ENCODE measurements at places on chromosomes 2 and 18.

DNA sequence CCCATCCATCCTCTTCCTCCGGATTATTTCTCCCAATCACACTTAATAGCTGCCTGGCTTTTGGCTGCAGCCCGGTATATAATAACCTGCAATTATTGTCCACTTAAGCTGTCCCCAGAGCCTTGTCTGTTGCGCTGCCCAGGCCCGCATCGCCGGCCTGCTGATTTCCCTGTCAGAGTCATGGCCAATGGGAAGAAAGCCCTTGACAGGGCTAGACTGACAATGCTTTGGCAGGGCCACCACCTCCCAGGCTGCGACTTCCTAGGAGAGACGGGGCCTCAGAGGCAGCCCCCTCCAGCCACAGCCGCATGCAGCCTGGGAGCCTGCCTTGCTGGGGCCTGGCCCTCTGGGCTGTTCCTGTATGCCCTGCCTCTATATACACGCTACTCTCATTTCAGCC, 10.0 kb upstream of the CELF4 start:
- DNase-seq = no peak

DNA sequence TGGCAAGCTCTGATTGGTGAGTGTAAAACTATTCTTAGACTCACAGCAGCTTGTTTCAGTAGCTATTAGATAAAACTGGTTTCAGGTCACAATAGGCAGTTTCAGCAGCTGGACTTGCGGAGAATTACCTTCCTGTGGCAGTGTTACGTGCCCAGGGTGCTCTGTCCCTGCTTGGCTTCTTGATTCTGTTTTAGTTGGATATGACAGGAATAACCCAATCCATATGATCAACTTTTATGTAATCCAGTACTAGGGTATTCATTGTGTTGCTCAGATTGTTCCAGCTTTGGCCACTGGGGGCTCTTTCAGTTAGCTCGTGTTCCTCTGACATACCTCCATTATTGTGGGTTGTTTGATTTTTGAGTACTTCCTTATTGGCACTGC, 43.1 kb downstream of the INPP4A start:
- no peak for DNase-seq

DNA sequence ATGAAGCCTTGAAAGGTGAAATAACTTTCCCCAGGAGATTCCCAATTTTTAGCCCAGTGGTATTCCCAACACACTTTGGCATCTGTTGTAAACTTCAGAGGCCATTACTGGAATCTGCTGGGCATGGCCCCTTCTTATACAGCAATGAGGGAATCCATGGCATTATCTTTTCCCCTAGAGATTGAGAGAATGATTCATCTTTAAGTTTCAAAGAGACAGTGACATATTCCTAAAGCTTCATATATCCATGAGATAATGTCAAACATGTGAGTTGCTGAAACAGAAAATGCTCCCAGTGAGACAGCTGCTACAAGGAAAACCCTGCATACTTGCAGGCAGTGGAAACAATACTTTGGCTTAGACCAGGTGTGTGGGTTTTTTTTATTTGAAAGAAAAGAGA, 51.1 kb upstream of the DLX2 start:
- no peak for DNase-seq

DNA sequence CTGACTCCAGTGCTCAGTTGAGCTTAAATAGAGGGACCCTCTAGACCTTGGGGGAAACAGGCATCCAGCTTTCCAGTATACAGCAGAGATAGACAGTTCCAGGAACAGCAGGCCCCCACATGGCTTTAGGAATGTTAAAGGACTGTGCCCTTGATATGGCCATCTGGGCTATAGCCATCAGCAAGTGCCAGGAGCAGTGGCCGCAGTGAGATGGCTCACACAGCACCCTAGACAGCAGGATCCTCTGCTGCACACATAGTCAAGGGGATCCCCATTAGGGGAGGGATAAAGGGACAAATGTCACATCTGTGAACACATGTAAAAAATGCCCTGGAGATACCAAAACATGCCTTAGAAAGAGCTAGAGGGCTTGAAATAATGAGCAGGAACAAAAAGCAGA, 213.4 kb downstream of the PTH2R start:
- DNase-seq = no peak

DNA sequence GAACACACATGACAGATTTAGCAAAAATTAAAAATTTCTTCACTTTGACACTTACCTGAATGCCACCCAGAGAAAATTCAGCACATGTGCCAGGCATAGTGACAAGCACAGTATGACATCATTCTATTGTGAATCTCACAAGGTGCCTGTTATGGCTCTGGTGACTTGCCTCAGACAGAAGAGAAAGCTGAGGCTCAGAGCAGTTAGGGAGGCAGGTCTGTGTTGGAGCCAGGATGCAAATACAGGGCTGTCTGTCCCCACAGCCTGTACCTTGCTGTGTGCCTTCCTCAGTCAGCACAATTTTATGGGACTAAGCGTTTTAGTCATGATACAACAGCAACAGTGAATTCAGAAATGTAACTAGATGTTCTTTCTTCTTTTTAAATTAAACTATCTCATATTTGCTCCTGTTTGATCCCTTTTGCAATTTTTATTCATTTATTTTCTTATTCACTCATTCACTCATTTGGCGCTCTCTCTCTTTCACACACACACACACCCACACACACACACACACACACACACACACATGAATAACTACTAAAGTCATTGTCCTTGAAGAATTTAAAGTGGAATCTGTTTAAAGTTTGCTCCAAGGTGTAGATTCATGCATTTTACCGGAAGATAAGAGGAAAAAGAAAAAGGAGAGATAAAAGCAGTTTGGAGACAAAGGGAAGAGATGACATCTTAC, 37.9 kb upstream of the CTAGE1 start:
- no peak for DNase-seq

DNA sequence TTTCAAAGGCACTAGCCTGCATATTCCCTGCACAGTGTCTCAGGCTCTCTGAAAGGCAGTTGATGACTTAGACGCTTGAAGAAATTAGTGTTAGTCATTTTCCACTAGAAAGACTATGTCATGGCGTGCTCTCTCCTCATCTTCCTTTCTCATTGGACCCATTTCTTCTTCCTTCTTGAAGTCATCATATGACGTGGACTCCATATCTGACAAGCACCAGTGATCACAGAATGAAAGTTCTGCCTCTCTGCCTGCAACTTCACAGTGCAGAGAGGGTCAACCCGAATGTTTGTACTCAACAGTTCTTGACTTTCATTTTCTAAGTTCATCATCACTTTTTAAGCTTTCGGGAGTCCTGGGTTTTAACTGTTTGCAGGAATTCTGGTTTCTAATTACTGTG, 63.7 kb upstream of the CYRIA start:
- no peak for DNase-seq

DNA sequence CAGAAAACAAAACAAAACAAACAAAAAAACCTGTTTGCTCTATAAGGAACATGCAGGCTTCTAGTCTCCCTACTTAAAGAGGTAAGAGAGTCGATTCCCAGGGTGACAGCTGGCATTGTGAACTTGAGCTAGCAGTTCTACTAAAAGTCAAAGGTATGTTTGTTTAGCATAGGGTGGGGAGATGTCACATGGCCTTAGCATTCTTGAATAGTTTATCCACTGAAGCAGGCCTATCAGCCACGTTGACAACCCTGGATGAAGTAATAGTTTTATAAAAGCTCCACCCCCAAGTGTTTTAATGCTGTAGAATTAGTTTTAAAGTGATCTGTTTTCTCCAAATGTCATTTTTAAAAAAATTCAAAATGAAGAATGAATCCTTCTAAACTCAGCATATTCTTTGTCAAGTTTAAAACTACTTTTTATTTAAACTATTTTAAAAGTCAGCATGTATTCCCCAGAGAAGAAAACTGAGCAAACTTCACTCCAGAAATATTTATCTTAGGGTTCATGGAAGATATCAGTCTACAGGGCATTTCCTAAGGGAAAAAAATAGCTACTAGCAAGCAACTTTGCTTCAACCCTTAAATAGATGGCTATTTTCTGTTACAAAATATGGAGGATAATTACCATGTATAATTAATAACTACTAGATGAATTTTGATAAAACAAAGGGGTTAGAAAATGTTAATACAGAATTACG, 1.7 kb downstream of the MYOM1 start:
- no peak for DNase-seq

DNA sequence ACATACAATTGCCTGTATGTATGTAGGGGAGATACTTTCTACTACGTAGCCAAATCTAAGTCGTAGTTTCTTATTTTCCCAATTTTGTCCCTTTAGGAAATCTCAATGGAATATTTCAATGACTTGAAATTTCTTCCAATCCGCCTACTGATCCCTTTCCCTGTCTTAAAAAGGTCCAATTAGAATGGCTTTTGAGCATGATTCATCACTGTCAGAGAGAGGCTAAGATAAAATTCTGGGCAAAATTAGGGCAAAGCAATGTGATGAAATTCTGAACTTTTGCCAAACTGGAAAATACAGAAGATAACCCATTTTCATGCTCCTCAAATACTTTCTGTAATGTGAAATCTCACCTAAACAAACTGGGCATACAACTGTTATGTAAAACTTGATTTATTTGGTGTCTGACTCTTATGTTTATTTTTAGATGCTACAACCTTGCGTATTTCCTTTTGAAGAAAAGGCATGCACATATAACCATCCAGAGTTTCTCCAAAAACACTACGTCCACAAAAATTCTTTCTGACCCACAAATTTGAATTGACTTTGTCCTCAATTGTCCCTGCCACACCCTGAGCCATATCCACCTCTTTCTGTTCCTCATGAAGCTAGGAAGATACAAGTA, 147.1 kb downstream of the IKZF2 start:
- no peak for DNase-seq

All from stimulated activated naive CD8-positive, alpha-beta T cell treated with anti-CD3 and anti-CD28 coated beads, Interleukin-15, amount 100 ng/mL, for 72 hours (primary cell).